ENCODE measurements at places on chromosomes 5 and 9.

GRCh38 chr9:92992549-92992948 lies 45.2 kb downstream of the FGD3 start:
- DNase-seq = no peak

DNA sequence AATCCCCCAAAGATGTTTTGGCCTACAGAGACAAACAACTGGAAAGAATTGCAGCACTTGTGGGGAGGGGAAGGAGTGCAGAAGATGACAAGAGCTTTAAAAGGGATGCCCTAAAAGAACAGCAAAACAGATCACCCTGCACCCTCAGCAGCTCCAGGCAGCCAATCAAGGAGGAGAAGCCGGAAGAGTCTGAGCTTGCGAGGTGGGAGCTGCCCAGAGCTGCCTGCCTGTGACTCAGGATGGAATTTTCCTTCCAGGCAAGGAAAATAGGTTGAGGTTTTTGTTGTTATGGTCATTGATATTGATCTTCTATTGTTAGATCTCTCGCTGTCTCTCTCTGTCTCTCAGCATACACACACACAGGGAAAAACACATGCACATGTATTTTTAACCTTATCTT lies 70.3 kb upstream of the MAP1B start:
- no peak for DNase-seq

- no peak for DNase-seq
Observed at GRCh38 chr5:66617226-66617861, 21.2 kb downstream of the MAST4 start.

- no peak for DNase-seq
Observed at GRCh38 chr9:122206118-122207046, 22.4 kb downstream of the LHX6 start.

GRCh38 chr9:84862810-84863287 lies 193.3 kb downstream of the NTRK2 start:
- DNase-seq = no peak

DNA sequence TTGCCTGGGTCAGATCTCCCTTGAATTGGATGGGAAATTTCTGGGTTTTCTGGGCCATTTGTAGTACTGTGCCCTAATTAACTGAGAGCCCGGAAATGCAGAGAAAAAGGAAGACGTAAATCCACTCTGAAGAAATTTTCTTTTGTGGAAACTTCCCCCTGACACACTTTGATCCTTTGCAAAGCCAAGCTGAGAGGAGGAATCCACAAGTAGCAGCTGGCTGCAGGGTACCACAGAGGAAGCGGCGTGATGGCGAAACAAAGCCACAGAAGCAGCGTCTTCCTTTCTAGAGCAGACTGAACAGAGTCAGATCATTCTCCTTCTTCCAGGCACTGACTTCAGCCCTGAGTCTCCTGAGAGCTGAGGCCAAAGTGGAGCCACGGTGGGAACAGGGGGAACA lies 47.1 kb upstream of the ZNF354A start:
- DNase-seq = no peak

- no peak for DNase-seq
Observed at GRCh38 chr9:111095441-111095840, 57.2 kb upstream of the LPAR1 start.

DNA sequence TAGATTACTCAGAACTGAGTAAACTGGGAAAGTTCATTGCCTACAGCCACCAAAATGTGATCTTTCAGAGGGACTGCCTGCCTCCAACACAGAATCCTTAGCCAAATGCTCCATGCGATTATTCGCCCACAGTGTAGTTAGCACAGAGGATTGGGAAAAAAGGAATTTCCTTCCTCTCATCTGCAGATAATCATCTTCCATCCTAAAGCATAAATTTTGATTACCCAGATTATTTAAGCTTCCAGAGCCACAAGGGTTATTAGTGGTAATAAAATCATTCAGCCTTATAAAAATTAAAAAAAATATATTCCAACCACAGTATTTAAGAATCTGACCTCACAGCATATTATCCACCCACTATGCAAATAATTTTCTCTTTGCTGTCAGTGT lies 285.3 kb upstream of the GRAMD2B start:
- DNase-seq = no peak

GRCh38 chr5:132661231-132662003 lies 3.4 kb downstream of the IL13 start:
- no peak for DNase-seq

GRCh38 chr5:26877154-26877553 lies 161.2 kb downstream of the CDH9 start:
- DNase-seq = no peak

DNA sequence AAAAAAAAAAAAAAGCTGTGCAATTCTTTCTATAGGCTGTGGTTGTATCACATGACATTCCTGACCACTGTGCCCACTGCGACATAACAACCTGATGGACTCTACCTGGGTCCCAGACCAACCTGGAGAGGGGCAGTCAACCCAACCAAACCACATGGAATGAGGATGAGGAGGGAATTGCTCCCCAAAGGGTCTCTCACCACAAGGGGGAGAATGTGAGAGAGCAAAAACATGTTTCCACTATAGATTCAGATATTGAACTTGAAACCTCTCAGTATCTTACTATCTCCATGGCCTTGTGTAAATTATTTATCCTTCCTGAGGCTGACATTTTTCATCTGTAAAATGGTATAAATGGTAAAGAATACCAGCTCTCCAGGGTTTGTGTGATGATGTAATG lies 66.9 kb upstream of the SV2C start:
- DNase-seq = no peak

- DNase-seq = no peak
Observed at GRCh38 chr5:126988021-126988569, 42.3 kb downstream of the MARCHF3 start.

- peak; percentile 72 for DNase-seq
Observed at GRCh38 chr9:34701769-34702736, 7.9 kb downstream of the CCL21 start.

DNA sequence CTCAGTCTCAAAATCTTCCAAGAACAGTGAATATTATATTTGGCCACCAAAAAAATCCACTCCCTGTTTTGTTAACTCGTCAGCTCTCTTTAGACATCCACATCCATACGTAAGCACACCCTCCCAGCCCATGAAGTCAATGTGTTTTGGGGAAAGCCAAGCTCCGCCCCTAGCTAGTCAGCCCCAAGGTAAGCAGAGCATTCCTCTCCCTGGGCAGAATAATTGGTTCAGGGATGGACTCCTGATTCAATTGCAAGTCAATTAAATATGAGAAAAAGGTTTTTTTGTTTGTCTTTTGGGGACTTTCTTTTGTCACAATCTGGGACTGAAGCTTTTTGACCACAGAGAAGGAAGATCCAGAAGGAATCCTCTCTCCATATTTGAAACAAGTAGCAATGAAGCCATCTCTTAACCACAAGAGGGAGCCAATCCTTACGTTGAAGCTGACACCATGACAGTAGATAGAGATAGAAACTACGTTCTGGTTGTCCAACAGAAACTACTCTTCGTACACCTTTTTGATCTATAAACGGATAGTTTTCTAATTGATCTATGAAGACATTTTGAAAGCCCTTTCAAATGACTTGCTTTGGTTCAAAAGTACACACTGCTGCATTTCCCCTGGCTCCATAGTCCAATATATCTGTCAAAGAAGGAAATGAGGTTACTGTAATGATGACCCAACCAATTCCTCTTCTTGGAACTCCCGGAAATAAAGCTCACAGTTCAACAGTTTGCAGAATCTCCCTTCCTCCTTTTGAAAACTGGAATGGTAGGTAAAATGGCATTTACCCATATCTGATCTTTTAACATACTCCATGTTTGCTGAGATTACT lies 166.4 kb downstream of the TLE1 start:
- DNase-seq = no peak

DNA sequence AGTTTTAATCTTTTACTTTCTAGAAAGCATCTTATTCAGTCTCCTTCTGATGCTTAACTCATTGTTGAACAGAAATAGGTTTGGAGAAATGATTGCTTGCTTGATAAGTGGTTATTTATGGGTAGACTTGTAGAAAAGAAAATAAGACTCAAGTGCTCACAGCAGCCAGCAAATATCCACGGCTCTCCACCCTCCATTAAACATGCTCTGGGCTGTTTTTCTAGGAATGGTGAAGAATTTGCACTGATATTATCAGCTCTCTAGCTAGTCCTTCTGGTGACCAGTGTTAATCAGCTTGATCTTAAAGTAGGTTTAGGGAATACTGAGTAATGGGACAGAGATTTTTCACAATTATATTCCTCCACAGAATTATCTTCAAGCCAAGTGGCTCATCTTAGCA lies 60.6 kb downstream of the SLC1A3 start:
- no peak for DNase-seq

DNA sequence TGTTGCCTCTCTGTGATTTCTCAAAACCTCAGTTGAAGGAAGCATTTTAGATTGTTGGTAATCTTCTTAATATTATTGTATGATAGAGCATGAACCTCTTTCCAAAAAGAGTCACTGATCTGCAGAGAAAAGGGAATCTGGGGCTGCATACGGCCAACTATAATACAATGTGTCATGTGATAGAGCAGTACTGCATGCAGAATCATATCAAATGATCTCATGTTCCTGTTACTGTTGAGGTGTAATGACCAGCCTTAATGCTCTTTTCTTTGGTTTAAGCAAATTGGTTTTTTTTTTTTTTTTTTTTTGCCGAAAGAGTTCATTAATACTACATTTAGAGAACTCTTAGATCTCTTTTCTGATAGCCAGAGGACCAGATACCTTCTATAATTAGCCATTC lies 12.9 kb upstream of the MSMP start:
- no peak for DNase-seq

- DNase-seq = no peak
Observed at GRCh38 chr5:121189342-121190305, 662.1 kb upstream of the FTMT start.

GRCh38 chr5:84863020-84863419 lies 478.3 kb upstream of the EDIL3 start:
- no peak for DNase-seq

DNA sequence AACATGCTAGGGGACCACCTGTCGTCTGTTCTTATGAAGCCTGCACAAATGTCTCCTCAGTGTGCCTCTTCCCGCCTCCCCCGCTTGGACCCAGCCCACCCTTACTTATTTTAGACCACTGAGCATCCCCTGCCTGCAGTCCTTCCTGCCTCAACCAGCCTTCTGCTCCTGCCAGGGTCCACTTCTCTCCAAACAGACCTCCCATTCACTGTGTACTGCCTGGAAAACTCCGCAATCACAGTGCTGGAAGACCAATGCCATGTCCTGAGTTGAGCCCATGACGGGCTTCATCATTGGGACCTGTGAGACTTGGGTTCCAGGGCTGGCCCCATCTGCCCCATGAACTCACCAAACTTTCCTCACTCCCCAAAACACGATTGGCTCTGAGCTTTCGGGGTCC lies 309.4 kb downstream of the IRX1 start:
- no peak for DNase-seq

DNA sequence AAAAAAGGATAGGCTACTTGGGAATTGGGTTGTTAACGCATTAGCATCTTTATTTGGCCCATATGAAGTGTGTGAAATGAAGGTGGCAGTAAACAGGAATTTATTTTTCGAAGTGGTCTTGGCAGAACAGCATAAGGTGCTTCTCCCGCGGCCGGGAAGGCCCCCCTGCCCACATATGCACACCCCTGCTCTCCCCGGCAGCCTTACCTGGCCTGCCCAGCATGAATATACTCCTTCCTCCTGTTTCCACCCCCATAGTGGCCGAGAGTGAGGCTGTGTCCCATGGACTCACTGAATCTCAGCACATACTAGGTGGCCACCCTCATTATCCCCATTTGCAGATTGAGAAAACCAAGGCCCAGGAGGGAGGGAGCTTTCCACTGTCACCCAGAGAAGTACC lies 54.0 kb upstream of the OLFM1 start:
- DNase-seq = no peak

DNA sequence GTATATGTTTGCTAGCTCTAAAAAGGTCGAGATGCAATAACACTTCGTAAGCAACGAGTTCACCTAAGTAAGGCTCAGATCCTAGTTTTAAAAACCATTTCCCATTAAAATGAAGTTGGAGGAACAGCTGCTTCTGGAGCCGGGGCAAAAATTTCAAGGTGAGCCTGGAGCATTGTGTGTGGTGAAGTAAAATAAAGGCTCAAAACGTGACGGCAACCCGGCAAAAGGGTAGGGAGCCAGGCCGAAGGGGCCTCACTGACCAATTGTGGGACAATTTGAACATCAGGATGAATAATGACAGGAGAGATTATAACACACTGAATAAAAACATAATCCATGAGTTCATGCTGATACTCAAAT lies 20.1 kb downstream of the BTNL9 start:
- no peak for DNase-seq

GRCh38 chr9:36110434-36110833 lies 26.1 kb upstream of the GLIPR2 start:
- no peak for DNase-seq

DNA sequence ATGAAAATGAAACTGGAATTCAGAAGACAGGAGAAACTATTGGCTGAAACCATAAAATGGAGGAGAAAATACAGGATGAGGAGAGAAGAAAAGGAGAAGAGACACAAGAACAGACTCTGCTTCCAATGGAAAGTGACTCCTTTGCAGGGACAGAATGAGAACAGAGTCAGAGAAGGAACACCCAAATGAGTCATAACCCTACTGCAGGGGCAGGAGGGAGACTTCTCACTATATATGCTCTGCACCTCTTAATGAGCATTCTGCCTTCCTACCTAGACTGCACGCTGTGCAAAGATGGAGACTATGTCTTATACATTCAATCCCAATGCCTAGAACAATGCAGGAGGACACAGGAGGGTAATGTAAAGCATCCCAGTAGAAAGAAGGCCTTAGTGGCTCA lies 2.1 kb downstream of the SAXO1 start:
- DNase-seq = no peak

GRCh38 chr5:69416180-69416579 lies 1.3 kb downstream of the MARVELD2 start:
- no peak for DNase-seq

GRCh38 chr9:15982182-15982581 lies 429.3 kb downstream of the CCDC171 start:
- DNase-seq = no peak

DNA sequence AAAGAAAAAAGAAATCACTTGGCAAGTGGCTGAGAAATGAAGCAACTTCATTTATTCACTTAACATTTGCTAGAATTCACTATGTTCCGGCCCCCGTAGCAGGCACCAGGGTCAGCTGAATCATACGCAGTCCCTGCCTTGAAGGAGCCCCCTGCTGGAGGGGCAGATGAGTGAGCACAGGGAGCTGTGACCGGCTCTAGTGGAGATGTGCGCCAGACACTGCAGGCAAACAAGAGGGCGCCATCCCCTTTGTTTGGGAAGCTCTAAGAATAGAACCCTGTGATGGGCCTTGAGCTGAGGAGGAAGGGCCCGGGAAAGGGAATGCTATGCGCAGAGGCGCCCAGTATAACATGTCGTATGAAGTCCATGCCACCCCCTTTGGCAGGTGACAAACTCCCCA lies 20.2 kb upstream of the RPL26L1 start:
- no peak for DNase-seq

DNA sequence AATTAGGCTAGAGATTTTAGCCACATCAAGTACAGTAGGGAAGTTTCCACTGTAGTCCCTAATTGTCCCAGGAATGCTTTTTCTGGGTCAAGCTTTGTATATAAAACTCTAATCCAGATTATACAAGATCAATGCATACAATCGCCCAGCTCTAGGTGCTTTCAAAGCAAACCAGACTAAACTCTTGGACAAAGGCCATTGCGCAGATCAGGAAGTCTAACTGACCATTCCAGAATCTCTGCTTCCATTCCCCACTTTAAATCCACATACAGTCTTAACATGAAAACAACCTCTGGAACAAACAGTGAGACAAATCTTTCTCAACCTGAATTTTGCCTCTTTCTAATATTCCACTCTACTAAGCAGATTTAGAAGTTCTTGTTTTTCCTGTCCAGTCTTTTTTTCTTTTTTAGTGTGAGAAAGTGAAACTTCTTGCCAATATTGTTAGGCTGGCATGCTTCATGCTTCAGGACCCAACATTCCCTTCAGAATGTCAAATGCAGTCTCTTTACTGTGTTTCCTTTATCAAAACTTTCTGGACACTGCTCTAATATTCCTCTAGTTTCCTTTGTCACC lies 76.1 kb downstream of the ITGA1 start:
- no peak for DNase-seq

All from stimulated activated CD8-positive, alpha-beta memory T cell treated with anti-CD3 and anti-CD28 coated beads, Interleukin-15, amount 100 ng/mL, for 24 hours (primary cell).